Activated CD8-positive, alpha-beta memory T cell treated with anti-CD3 and anti-CD28 coated beads for 24 hours (primary cell): ENCODE measurements at places on chromosomes 2 and 18.

GRCh38 chr2:101123795-101124471 is 27.2 kb downstream of the TBC1D8 start:
- no peak for DNase-seq

GRCh38 chr18:42028247-42028832 is 73.3 kb downstream of the PIK3C3 start:
- no peak for DNase-seq

GRCh38 chr18:21453511-21453901 is 147.0 kb downstream of the ESCO1 start:
- no peak for DNase-seq

GRCh38 chr18:27921392-27921791 is 255.5 kb downstream of the CDH2 start:
- DNase-seq: no peak

GRCh38 chr2:230678018-230678417 is 34.6 kb upstream of the CAB39 start:
- no peak for DNase-seq

- no peak for DNase-seq
Observed at GRCh38 chr2:209145941-209146681, 277.7 kb upstream of the MAP2 start.
